Stimulated activated naive CD4-positive, alpha-beta T cell treated with Interleukin-2 at 50 U/mL for 16 hours (primary cell): ENCODE measurements at places on chromosomes 2 and 18.

DNA sequence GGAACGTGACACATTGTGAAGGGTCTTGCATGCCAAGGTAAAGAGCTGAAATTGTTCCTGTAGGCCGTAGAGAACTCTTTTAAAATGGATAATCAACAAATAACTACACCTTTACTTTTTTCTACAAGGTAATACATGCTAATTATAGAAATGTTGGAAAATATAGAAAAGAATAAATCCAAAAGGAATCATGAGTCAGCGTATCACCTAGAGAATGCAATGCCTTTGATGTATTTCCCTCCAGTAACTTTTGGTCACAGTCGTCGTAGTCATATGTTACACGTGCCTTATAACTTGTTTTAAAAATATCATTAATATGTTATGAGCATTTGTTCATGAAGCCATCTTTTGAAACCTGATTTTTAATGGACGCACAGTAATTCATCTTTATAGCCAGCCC is 100.6 kb downstream of the LIPG start:
- DNase-seq = no peak

- DNase-seq = no peak
These were observed 150.6 kb downstream of the TMX3 start for GRCh38 chr18:68564351-68564750.

DNA sequence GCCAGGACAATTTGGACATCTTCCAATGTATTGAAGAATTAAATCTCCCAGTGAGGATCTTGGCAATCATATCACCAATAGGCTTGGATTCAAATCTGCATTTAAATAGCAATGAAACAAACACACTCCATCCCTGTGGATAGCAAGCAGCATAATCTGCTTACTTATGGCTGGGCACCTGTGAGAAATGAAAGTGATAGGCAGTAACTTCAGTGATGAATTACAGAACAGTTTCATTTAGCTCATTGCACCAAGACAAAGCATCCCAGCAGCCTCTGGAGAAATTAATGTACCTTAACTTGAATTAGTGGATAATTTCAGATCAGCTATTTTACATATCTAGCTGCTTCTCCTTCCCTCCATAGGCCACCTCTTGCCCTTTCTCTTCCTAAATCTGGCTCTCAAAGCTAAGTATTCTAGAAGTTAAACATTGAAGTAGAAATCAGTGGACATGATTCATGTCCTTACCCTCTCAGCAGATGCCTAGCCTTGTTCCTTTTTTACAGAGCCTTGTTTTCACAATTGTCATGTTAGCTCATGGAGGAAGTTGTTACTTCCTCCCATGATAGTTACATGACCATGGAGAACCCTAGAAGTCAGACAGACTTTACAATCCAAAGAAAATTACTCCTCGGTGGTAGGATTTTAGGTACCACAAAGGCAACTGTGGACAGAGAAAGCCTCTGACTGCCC is 88.5 kb upstream of the TACR1 start:
- no peak for DNase-seq

GRCh38 chr18:55390898-55391297 is 197.1 kb downstream of the TCF4 start:
- DNase-seq = no peak

GRCh38 chr2:102826904-102827303 is 65.1 kb downstream of the TMEM182 start:
- no peak for DNase-seq

DNA sequence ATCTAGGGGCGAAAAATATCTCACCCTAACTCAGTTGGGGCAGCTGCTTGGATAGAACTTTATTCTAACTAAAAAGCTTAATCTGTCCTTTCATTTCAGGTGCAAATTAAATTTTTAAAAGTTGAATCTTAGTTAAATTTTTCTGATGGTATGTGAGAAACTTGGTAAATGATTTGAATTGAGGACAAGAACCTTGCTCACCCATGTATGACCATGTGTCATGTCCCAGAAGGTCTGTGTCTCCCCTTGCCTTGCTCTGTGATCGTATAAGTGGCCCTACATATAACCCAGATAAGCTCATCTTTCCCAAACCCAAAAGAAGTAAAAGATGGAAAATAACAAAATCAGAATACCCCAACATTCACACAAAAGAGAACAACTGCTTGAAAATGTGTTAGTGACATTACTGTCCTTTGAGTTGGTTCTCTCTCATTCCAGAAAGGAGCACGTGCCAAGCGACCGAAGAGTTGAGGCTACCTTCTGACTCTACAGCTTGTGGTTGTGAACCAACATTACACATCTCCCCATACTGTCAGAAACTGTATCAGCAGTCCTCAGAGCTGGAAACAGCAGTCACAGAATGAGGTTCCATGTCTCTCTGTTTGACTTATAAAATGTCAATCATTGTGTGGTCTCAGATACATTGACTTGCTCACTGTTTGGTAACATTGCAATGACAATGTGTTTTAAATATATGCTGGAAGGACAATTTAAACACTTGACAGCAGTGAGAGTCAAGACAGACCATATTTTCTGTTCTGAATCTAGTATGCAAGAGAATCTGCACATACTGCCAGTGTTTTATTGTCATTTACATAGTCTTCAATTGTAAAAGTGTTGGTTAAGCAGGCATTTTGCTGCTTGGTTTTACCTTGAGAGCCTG is 46.3 kb upstream of the TANK start:
- DNase-seq = no peak

DNA sequence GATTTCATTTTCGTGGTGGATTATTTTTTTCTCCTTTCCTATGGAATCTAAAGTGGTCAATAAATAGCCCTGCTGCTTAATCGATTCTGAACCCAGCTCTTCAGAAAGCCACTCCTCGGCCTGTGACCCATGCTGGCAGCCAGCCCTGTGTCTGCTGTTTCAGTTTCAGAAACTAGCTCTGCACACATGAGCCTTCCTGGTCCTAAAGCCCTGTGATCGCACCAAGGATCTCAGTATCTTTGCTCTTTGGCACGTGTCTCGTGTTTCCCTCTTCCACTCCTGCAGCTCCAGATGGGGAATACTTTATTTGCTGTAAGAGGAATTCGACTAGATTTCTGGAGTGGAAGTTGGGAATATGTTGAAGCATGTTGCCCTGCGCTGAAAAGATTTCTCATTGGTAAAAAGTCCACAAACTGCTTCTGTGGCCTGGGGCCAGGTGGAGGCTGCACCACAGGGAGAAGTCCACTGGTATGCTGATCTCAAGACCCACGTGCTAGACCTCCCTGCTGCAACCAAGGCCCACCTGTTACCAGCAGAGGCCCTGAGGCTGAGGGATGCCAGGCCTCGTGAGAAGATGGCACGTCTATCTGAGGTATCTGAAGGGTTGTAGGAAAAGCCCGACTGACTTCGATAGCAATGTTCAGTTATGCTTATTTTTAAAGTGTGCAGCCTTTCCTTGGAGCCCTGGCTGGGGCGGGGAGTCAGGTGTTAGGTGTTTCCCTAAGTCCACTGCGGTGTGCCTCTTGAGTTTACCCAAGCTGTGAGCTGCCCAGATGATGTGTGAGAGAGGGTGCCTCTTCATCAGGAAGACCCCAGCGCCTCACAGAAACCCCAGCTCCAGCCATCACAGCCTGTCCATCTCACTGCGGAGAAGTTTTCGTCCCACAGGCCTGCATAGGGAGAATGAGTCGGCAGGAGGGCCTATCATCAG is 33.6 kb upstream of the CELF4 start:
- DNase-seq = no peak

DNA sequence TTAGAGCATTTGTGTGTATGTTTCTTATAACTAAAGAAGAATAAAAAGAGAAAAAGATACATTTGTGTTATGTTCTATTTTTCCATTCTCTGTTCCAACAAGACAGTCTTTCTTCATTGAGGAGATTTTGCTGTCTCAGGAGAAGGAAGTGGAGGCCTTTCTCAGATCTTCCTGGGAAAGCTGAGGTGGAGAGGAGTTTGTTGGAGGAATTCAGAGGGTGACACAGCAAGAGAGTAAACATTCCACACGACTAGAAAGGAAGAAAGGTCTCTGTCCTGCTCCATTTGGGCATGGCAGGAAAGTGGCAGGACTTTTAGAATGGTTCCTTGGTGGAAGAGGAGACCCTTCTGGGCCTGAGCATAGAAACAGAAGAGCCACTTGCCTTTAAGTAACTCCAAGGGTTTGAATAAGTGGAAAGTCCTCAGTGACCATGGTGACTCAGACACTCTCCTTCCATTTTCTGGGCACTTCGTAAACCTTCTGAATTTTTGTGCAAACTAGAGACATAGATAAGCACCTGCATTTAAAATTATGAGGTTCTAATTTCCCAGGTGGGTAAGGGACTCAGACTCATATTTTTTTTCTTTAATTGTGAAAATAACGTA is 52.3 kb upstream of the COL5A2 start:
- DNase-seq = no peak

GRCh38 chr2:10188729-10189305 is 66.3 kb downstream of the RRM2 start:
- no peak for DNase-seq

DNA sequence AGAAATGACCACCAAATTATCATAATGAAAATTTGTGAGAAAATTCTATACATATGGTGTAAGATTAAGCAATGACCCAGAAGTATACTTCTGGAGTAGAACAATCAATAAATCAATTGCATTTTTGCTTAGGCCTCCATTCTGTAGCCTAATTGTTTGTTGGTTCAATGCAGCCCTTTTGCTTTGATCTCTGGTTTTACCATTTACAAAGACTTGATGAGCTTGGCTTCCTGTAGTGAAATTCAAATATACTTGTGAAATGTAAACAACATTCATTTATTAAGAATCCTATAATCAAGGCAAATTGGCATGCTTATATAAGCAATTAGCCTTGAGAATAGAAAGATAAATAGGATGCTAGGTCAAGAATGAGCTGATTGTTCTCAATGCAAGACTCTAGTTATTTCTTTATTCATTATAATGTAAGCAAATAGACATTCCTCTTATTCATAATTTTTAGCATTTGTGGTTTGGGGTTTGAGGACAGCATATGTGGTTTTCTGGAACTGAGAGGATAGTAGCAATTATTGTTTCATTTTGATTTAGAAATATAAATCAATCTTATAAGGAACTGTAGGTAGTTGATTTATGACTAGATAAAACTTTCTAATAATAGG is 9.7 kb downstream of the FMNL2 start:
- DNase-seq = no peak

DNA sequence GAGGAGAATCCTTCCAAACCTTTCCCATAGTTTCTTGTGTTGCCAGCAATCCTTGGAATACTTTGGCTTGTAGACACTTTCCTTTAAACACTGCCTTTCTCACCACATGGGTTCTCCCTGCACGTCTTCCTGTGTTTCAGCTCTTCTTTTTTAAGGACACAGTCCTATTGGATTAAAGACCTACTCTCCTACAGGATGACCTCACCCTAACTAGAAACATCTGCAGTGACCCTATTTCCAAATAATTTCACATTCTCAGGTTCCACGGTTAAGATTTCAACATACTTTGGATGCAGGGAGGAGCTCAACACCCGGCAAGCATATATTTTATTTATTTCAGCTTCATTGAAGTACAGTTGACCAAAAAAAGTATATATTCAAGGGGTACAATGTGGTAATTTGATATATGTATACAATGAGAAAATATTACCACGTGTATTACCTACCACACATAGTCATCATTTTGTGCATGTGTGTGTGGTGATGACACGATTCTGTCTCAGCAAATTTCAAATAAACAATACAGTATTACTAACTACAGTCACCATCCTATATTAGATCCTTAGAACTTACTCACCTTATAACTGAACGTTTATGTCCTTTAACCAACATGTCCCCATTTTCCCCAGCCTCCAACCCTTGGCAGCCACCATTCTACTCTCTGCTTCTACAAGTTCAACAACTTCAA is 745.0 kb downstream of the CBLN2 start:
- DNase-seq = no peak

GRCh38 chr2:99106913-99107312 is 34.6 kb upstream of the C2orf15 start:
- DNase-seq = no peak

GRCh38 chr2:233026198-233026813 is 6.2 kb upstream of the NEU2 start:
- DNase-seq = no peak

- no peak for DNase-seq
These were observed 197.0 kb downstream of the CPS1 start for GRCh38 chr2:210753386-210753785.

GRCh38 chr2:3040496-3041140 is 337.0 kb downstream of the EIPR1 start:
- DNase-seq = no peak

DNA sequence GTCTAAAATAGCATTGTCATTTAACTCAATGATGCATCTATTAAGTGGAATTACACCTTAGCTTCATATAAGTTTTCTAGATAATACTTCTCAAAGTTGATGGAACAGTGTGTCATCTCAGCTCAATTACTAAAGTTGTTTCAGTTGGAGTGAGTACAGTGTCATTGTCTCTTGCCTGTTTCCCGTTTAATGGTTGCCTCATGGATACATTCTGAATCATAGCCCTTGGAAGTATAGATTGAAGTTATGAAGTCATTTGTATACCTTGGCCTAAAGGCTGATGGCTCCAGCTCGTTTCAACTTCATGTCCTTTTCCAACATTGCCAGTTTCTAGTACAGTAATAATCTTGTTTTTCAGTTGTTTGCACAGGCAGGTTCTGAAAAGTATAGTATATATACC is 130.5 kb upstream of the NOSTRIN start:
- DNase-seq = no peak

DNA sequence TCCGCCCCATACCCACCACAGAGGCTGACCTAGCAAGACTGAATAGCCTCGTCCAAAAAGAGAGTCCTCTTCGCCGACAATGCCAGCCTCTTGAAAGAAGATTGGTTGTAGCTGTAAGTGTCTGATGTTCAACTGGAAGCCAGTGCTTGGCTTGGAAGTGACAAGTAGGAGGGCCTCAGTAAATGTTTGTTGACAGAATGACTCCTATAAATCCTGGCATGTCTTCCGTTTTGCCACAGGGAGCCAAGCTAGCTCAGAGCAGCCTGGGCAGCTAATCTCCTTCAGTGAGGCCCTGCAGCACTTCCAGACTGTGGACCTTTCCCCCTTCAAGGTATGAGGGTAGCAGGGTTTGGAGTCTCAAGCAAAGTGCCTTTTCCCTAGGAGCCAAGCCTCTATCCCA is 14.9 kb downstream of the ELMOD3 start:
- DNase-seq = no peak

DNA sequence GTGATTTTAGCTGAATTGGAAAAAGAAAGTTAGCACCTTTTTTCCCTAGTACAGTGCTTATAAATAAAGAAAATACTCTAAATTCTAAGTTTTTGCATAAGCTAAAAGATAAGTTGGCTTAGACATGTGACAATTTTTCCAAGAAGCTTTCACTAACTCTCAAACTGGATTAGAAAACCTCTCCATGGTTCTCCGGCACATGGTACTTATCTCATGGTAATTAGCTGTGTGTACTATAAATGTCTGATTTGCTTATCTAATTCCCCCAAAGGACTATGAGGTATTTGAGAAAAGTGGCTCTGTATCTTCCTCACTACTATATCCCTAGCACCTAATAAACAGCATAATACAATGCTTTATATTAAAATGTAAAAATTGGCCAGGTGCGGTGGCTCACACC is 71.1 kb downstream of the ROCK1 start:
- DNase-seq = no peak

- DNase-seq = no peak
These were observed 688 bp downstream of the MAPRE2 start for GRCh38 chr18:35041815-35042387.
